ENCODE measurements at places on chromosomes 11 and 22. TPM values are rescaled to one million over a fixed set of nuclear protein-coding genes. Genes with fewer than 3 reads are reported as not detected.

Gene THAP7
- 25.3 TPM for total RNA-seq

Gene KDELR3
- 9.6 TPM for total RNA-seq

GRCh38 chr11:100574894-100575769 is 112.0 kb upstream of the ARHGAP42 start:
- no peak for DNase-seq

DNA sequence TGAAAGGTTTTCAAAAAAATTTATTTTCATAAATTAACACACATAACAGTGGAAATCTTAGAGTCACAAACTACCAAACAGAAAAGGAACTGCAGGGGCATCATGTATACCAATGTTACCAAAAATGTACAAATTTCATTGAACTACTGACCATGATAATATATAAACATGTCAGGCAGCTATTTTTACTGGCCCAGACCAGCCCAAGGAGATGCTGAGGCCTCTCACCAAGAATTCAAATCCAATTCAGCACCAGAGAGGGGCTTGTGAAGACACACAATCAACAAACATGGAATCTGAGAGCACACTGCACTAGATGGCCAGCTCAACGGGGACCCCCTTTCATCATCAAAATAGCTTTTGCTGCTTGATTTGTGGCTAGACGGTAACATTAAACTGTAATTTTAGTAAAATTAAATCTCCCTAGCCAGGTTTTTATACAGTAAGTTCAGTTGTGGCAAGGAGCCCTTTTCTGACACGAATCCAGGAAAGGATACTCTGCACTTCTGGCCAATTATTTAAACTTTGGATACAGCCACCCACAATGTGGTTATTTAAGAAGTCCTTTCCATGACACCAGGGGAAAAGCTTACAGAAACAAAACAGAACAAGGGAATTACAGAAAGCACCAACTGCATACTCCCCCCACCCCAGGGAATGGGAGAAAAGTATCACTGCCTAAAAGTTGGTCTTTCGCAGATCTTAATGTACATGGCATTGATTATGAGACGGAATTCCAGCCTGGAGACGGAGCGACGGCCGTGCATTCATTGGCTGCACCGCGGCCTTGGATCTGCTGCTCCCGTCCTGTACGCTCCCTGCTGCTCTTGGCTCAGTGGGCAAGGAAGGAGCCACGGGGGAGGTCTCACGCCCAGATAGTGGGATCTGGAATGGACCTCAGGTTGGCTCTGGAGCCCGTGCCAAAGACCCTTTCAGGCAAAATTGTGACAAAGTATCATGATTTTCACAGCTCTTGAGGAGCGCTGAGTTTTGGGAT is 19.6 kb upstream of the PISD start:
- DNase-seq, result no peak
